ENCODE measurements at places on chromosomes 12 and 14.

- peak; percentile 2 for DNase-seq
Observed at GRCh38 chr12:95002754-95003153, 743 bp downstream of the NDUFA12 start.

GRCh38 chr14:56487761-56488160 is 91.8 kb upstream of the TMEM260 start:
- DNase-seq, result peak; percentile 21

DNA sequence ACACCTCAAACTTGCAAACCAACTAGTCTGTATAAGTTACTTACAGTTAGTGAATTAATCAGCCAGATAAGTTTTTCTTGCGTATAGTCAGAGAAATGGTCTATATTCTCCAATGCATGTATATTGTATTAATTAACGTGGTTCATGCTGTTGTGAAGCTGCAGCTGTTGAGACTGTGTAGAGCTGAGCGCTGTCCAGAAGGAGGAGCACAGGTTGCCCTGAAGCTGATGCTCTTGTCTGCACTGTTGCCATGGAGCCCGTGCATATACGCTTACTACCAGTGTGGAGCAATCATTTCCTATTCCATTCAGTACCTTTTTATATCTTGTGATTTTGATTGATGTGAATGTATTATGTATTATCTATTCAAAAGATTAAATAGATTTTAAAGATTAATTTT is 74.3 kb upstream of the ARID2 start:
- DNase-seq, result no peak

DNA sequence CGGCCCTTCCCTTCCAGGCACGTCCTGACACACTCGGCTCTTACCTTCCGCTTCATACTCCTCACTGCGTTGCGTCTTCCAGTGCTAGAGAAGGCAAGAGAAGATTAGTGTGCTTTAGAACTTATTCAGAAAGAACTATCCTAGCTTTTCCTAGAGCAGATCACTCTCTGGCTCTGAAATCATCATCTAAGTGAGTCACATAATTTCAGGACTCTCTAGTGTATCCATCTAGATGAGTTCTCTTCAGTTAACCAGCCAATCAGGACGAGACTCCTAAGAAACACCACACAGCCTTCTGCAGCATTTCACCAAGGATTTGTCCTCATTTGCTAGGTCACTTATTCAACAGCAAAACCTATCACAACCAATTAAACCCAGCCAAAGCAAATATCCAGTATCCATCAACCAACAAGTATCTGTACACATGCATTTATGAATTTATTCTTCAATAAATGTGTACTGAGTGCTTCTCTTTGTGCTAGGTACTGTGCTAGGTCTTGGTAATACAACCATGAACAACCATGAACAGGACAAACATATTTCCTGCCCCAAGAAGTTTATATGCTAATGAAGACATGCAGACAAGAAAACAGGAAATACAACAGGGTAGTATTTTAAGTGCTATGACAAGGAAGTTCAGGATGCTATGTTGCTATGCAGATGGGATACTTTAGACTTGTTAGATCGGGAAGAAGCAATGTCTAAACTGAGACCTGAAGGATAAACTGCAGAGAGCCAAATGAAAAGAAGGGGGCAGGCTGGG is 52.1 kb downstream of the NIN start:
- no peak for DNase-seq

DNA sequence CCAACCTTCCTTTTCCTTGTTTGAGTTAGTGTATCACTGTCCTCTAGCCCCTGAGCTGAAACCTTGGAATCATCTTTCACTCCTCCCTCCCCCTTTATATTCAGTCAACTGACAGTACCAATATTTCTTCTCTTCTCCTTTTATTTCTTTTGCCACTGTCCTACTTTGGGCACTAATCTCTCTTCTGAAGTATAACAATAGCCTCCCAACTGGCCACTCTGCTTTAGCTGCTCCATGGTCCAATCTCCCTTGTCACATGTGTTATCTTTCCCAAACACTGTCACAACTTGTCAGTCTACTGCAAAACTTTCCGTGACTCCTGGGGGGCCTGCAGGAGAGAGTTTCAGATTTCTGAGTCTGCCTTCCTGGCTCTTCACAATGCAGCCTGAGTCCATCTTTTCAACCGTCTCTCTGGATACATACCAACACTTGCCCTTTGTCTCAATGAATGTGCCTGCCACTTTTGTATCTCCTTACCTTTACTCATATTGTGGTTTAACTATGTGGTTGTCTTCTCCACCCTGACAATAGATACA is 471.2 kb downstream of the DIO2 start:
- DNase-seq, result no peak

DNA sequence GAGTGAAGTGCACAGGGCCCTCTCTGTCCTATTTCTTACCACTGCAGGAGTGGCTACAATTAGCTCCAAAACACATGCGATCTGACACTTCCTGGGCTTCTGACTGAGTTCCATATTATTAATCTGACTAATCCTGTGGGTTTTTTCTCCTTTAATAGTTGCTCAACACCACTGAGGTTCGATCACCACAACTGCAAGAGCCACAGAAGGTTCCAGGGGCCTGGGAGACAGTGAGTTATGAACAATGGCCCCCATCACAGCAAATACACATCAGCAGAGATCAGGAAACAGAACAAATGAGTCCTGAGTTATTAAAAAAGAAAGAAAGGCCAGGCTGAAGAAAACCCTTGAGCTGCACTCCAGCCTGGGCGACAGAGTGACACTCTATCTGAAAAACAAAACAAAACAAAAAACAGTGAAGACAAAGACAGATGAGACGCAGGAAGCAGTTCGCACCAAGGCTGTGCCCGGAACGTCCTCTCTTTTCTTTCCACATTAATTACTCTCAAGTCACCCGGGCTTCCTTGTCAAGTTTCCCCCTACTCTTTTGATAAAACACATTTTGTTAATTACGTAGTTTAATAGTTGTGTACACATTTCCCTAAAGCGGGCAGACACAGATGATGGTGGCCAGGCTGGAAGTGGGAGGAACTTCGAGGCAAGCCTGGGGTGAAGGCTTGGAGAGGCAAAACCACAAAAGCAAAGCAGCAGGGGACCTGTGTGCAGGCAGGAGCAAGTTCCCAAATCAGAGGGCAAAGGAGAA is 42.7 kb downstream of the CDC42BPB start:
- peak; percentile 62 for DNase-seq

DNA sequence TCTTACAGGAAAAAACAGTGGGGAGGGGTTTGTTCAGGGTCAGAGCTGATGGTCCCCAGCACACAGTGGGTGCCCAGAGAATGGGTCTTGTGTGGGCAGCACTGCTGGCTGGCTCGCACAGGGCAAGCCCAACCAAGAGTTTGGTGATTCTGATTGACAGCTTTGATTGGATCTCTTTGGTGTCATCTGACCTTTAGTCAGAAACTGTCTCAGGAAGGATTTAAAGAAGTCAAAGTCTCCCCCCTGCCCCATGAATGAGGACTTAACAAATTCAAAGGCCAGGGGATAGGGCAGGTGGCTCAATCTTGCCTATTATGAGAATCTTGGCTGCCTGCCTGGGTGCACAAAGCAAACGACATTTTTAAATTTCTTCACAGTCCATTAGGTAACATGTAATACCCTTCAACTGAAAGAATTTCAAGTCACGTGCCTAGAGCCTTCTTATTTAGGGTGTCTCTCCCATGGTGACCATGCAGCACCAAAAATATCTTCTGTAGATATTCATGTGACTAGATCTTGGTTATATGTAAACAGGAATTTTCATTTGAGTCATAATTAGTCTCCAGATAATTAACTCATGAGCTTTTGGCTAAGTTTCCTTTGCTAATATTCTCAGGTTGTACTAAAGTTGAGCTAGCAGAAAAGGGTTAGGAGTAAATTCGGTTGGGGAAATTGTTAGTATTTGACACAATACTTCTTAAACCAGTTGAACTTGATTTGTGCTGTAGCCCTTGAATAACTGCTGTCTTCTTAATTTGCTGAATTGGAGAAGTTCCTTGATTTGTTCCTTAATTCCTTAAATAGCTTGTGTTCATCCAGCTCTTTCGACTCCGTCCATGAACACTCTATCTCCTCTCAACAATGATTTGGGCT is 54.5 kb upstream of the HECTD1 start:
- peak; percentile 73 for DNase-seq

- no peak for DNase-seq
Observed at GRCh38 chr12:95784286-95784685, 6.3 kb downstream of the NTN4 start.

GRCh38 chr12:55727643-55728185 is 1.1 kb downstream of the CD63 start:
- peak; percentile 74 for DNase-seq

DNA sequence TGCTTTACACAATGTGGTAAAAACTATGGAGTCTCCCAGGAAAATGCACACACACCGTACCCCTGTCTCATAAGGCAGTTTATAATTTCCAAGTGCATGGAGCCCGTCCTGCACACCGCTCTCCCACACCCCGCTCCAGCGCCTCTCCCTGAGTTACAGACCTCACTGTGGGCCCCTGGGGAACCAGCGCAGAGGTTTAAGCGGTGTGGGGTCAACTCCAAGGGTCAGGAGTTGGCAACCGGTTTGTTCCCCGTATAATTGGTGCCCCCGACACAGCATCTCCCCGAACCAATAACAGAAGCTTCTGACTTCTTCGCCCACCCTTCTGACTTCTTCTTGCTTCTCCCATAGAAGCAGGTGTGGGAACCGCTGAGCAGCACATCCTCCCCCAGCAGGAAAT is 58.4 kb upstream of the DDX11 start:
- DNase-seq, result no peak

DNA sequence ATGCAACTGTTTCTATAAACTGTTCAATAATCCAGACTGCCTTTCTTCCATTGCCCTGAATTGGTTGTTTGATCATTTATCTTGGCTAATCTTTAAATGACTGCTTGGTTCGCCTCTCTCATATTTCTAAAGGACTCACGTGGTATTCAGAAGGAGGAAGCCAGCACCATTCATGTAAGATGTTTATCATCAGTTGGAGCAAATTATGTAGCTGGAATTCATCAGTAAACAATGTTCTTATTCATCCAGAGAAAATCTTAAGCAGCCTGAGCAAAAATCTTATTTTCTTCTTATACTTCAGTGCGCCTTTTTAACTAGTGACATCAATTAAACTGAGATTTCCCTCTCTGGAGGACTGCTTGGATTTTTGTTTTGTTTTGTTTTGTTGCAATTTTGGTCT is 538.7 kb upstream of the TMEM132C start:
- no peak for DNase-seq

GRCh38 chr12:16260206-16260605 is 17.3 kb downstream of the SLC15A5 start:
- peak; percentile 15 for DNase-seq

- peak; percentile 31 for DNase-seq
Observed at GRCh38 chr12:55929306-55929791, 1.6 kb upstream of the DGKA start.

- DNase-seq, result peak; percentile 65
Observed at GRCh38 chr12:49331380-49332222, 5.4 kb downstream of the C1QL4 start.

GRCh38 chr12:29510591-29511185 is 13.2 kb upstream of the OVCH1 start:
- DNase-seq, result no peak

- DNase-seq, result peak; percentile 96
Observed at GRCh38 chr12:133080368-133081158, at the start of gene ZNF140. TSS of gene ZNF140 (plus strand) at chr12:133080923. CDS start at chr12:133081321, 398 bp downstream.
